ENCODE measurements at places on chromosomes 12 and 14.
A peak's percentile ranks its signal among the peaks of the same experiment; 100 is the strongest.

- peak; percentile 95 for DNase-seq
Observed at GRCh38 chr14:69101331-69101826, 51.5 kb downstream of the DCAF5 start.

GRCh38 chr14:101590062-101590461 lies 28.8 kb downstream of the DIO3 start:
- no peak for DNase-seq

DNA sequence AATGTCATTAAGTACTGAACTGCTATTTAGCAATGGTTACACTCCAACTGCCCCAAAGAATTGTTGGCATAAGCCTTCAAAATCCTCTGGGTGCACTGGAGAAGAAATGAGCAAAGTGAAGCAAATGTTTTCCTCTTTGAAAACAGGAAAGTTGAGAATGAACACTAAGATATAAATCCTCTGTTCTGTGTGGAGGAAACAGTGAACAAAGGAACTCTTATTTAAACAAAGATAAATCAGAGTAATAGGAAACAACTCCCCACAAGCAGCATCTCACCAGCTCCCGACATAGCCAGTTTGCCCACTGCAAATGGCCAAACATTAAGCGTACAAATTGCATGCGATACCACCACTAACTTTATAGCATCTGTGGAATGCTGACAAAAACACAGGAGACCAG lies 54.0 kb downstream of the BCAT1 start:
- DNase-seq = no peak

- DNase-seq = no peak
Observed at GRCh38 chr12:131550121-131550520, 160.8 kb upstream of the SFSWAP start.

GRCh38 chr12:102423462-102423861 lies 56.9 kb downstream of the IGF1 start:
- DNase-seq = no peak
